ENCODE measurements at places on chromosomes 3 and 15.

DNA sequence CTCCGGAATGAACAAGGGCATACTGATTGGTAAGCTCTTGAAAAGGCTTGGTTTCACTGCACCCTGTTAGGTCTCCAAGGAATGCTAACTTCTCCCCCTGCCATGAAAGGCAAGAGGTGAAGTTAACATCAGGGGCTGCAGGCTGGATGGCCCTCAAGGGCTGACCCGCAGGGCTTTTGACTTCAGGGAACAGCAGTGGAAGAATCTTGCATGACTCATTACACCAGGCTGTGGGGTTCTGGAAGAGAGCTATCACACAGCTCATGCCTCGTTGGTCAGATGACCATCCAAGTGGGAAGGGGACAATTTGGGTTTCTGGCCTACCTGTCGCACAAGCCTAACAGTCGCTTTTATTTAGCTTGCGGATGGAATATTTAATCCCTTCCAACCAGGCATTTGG, 23.6 kb upstream of the ATG7 start:
- DNase-seq: no peak

GRCh38 chr3:37014620-37015019, 21.3 kb downstream of the MLH1 start:
- no peak for DNase-seq

DNA sequence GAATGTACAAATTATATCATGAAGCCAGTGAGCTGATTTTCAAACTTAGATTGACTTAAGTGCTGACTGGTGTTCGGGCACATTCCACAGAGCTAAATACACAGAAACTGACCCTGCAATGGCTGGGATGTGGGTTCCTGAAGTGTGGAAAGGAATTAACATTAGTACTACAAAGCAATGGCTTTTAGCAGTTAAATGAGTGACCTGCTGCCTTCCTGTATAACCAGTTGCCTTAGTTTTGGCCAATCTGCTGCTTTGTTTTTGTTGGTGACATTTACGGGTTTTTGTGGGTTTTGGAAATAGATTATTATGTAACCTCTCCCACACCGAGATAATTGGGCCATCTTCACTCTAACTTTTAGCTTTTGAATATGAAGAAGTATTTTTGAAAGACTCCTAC, 2.4 kb upstream of the SKIC8 start:
- no peak for DNase-seq

DNA sequence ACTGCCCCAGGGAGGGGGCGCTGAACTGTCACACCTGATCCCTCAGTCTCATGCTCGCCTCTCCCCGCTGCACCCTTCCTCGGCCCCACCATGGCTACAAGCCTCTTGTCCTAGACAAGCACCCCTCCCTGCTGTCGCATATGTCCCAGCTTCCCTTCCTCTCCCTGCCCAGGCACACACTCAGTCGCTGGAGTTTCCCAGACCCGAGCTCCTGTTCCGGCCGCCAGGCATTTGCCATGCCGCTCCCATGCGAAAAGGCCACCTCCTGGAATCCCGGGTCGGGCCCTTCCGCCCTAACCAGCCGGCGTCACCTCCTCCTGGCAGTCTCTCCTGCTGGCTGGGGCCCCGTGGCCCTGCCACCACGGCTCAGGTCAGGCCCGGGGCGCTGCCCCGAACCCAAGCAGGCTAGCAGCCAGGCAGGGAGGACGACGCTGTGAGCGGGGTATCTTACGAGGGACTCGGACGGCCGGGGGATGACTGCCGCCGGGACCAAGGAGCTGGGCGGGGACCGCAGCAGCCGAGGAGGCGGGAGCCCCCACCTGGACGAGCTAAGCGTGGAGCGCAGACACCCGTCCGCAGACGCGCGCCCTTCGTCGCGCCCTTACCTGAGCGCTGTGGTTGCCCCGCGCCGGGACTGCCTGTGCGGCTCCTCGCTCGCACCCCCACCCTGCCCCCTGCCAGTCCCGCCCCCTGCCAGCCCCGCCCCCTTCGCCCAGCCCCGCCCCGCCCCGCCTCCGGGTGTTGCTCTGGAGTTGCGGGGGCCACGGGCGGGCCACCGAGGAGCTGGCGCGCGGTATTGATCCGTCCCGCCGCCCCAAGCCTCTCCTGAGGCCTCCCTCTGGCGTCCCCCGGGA, at the start of gene ALS2CL:
TSS of gene ALS2CL (minus strand) at position 642 of the 854 bp plus-strand sequence. CDS start 4,239 bp downstream, outside the sequence.
- DNase-seq: peak; percentile 53

GRCh38 chr3:62277450-62277849, 95.9 kb downstream of the FEZF2 start:
- no peak for DNase-seq

DNA sequence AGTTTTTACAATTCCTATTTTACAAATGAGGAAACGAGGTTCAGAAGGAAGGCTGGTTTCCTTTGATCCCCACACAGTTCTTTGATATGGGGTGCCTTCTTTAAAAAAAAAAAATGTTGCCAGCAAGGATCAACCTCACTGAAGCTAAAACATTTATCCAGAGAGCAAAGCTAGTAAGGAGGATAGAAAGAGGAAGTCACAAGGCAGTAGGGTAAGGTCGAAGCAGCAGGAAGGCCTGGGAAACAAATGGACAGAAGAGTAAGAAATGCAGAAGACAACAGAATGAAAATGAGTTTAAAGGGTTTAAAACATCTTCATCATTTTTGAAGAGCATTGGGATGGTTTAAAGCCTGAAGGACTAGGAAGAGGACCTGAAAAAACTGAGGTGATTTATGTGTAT, 30.6 kb upstream of the CP start:
- no peak for DNase-seq

GRCh38 chr3:37590328-37591079, 271.2 kb upstream of the CTDSPL start:
- DNase-seq: no peak
